Ureter (tissue), 1 donor: ENCODE measurements at places on chromosomes 2 and 18. TPM values are rescaled to one million over a fixed set of nuclear protein-coding genes. Genes with fewer than 3 reads are reported as not detected.
A peak's percentile ranks its signal among the peaks of the same experiment; 100 is the strongest.

DNA sequence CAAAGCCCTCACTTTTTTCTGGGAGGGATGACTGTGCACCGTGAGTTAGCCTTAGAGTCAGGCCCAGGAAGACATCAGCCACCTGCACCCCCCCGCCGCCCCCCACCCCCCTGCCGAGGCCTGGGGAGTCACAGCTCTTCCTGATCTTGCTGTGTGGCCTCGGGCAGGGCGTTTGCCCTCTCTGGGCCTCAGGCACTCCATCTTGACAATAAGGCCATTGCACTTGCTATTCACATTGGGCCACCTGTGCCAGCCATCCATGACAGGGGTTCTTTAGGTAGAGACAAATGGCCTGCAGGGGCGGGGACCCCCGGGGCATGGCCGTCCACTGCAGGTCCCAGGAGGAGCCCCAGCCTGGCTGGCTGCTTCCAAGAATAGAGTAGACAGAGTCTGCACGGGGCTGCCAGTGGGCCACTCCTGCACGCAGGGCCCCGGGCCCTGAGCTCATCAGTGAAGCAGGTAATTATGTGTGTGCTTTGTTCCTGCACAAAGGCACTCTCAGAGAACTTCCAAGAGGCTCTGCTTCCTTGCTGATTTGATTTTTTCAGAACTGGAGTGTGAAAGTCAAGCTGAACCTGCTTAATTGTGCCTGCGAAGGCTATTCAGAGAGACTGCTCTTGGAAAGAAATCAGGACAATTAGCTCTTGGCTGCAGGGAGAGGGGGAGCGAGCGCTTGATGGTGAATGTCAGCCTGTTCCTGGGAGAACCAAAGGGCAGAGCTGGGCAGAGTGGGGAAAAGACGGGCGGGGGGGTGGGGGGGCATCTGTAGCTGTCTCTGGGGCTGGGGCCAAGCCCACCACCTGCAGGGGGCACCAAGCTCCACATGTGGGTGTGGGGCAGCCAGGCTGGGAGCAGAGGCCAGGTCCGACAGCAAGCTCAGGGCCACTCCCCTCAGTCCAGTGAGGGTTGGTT, 40.3 kb downstream of the RRM2 start:
- DNase-seq = no peak

DNA sequence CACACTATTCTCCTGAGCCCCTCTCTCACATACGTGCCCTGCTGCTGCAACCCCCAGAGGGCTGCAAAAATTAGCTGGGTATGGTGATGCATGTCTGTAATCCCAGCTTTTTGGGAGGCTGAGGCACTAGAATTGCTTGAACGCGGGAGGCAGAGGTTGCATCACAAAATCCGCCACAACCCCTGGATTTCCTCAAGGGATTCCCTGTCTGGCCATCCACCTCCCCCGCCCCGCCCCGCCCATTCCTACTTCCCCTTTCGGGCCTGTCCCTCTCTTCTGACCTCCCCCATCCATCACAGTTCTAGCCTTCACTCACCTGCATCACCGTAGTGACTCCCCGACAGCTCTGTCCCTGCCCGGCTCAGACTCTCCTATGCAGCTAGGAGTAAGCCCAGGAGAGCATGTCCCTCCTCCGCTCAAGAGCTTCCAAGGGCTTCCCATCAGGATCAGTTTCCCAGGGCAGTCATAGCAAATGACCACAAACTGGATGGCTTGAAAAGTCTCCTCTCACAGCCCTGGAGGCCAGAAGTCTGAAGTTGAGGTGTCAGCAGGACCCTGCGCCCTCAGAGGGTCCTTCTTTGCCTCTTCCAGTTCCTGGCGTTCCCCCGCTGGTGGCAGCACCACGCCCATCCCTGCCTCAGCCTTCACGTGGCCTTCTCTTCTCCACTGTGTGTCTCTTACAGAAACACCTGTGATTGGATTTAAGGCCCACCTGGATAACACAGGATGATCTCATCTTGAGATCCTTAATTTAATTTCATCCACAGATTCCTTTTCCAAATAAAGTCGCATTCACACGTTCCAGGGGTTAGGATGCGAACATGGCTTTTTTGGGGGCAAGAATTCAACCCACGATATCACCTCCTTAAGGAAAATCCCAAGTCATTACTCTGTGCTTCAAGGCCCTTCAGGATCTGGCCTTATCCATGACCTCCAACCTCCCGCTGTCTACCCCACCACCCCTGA, 58.5 kb downstream of the HS1BP3 start:
- no peak for DNase-seq

DNA sequence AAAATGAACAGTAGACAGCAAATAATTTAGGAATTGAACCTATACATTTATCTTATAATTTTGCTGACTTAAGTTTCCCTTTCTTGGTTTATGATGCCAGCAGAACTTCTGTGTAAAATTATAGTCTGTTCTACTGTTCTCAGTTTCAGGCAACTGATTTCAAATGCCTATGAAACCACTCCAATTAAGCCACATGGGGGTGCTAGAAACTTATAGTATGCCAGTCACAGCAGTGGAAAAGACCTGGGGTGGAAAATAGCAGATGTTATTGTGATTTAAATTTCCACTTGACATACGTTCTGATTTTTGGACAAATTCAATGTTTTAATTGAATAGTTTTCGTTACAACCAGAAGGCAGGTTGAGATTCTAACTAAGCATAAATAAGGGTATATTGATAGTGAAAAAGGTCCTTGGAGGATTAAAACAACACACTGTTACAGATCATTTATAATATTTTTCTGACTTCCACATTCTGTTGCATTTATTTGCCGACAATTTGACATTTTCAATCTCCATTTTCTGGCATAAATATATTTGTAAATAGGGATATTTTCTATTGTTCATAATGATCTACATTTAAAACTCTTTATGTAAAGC, 61.4 kb downstream of the CPS1 start:
- DNase-seq = no peak

- peak; percentile 45 for DNase-seq
Measured at GRCh38 chr18:7871560-7872456, 304.7 kb downstream of the PTPRM start.

IL36G gene
- not detected for total RNA-seq

GRCh38 chr2:166464187-166464586, 29.9 kb downstream of the SCN7A start:
- no peak for DNase-seq

C2orf81 gene
- 5.5 TPM for total RNA-seq

GRCh38 chr2:109175350-109175678, 46.3 kb downstream of the SH3RF3 start:
- no peak for DNase-seq

- DNase-seq = no peak
Measured at GRCh38 chr2:182540252-182540651, 113.4 kb upstream of the PDE1A start.
